Activated CD4-positive, alpha-beta T cell treated with anti-CD3 and anti-CD28 coated beads, Interleukin-2, amount 10 ng/mL, durations not matched to agents 7 days and 5 days (primary cell): ENCODE measurements at places on chromosomes 2 and 18. TPM values are rescaled to one million over a fixed set of nuclear protein-coding genes. Genes with fewer than 3 reads are reported as not detected.

DNA sequence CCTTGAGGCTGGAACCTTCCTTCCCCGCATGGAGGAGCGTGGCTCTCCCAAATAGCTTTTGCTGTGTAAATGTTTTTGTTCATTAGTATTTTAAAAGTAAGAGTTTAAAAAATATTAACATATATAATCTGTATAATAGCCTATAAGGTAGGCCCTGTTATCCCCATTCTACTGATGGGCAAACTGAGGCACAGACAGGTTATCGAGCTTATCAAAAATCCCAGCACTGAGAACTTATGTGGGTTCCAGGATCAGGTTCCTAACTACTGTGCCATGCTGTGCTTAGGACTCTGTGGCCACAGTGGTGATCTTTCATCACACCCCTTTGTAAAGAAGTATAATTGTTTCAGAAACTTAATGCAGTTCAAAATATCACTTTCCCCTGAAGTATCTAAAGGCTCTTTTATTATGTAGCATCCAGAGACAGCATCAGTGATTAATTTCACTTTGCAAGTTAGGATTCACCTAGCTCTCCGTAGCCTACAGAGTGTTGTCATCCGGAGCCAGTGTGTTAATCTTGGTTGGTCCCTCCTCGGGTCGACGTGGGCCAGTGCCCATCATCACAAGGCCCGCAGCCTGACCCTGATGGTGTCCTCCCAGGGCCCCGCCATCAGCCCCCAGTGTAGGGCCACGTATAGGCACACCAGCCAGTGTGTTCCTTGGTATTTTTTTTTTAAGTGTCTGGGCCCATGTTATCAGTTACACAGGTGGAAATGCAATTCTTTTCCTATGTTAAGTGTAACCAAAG lies 28.7 kb downstream of the CABLES1 start:
- no peak for DNase-seq

DNA sequence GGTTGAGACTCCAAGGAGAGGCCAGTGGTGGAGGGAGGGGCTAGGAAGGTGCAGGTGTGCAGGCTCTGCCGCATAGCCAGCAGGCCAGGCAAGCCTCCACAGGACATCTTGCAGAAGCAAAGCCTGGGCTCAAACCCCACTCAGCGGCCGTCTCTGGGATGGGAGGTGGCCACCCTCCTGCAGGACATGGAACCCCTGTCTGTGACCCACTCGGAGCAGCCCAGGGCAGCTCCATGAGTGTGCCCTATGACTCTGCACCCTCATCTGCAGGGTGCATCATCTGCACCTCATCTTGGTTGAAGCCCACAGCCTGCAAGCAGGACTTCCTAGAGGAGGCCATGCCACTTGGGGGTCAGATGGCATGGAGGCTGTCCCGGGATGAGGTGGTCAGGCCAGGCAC lies 46.3 kb downstream of the GPC1 start:
- no peak for DNase-seq

- no peak for DNase-seq
Measured at GRCh38 chr2:217074576-217075255, 214.9 kb upstream of the TNP1 start.

GRCh38 chr18:11245879-11246278 lies 96.5 kb upstream of the PIEZO2 start:
- no peak for DNase-seq

GRCh38 chr2:74865770-74866674 lies 32.1 kb downstream of the HK2 start:
- no peak for DNase-seq

DNA sequence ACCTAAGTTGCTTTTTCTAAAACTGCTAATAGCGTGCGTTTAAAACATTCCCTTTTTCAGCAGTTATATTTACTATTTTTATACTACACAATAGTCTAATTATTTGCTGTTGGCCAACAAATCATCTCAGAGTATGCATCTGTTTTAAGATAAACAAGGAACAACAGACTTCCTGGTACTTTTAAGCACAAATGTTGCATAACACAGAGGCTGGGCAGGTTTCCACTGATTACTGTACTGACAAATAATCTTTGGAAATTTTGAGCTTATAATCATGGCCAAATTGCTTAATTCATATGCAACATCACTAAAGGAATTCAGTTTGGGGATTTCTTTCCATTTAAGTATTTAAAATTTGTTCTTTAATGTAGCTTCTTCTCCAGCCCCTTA lies 737.4 kb upstream of the SALL3 start:
- no peak for DNase-seq

GRCh38 chr2:73260338-73260984 lies 23.8 kb downstream of the FBXO41 start:
- no peak for DNase-seq

DNA sequence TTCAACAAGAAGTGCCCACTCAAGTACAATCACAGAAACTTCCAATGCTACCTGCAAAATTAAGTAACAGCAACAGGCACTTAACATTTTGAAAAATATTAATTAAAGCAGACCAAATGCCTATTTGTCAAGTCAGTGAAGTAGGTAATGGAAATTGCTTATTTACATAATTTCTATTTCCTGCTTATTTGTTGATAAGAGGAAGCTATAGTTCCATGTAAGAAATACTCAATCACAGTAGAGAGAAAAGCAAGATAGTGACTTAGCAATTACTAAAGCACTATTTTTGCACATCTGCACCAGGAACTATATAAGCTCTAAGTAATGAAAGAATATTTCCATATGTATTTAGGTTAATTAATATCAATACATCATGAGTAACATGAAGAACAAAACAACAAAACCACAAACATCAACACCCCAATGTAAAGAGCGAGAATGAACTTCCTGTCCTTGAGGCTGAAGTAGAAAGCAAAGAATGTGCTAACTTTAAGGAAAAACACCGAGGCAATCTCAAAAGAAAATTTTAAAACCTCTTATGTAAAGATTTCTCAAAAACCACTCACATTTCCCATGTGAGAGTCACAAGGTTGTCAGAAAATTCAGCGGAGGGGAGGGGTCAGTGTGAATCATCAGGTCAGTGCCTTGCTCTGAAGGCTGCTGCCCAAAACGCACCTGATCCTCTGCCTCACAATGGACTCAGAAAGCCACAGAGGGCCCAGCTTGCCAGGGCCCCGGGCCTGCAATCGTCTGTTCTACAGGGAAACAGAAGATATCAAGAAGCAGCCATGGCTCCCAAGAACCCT lies 12.5 kb downstream of the NPC1 start:
- peak; percentile 23 for DNase-seq

GRCh38 chr2:96734880-96735583 lies 4.8 kb downstream of the LMAN2L start:
- DNase-seq, result no peak

DNA sequence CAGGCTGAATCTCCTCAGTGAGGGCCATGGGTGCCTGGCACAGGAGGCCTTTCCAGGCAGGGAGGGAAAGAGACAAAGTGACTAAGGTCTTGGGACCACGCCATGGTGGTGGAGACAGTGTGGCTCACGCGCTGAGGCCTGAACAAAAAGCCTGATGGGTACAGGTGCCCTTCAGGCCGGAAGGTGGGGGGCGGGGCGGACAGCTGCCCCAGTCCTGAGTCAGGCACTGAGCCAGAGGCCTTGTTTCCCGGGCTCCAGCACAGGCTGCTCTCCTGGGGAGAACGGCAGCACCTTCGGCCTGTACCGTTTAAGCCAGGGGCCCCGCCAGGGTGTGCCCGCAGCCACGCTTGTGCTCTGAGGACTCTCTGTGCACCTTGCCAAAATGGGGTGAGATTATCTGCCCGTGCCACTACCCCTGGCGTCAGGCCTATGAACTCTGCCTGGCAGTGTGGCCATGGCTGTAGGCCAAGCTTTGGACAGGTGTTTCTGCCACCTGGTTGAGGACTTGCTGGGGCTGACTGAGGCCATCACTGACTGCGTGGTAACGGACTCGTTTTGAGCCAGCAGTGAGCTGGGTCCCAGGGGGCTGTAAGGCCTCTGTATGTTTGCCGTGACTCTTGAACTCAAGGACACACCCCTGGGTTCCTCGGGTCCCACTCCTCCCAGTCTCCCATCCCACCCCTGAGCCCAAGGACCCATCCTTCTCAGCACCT lies 31.7 kb upstream of the DNMT3A start:
- DNase-seq, result no peak

GRCh38 chr2:215660687-215661086 lies 224.8 kb upstream of the FN1 start:
- no peak for DNase-seq

DNA sequence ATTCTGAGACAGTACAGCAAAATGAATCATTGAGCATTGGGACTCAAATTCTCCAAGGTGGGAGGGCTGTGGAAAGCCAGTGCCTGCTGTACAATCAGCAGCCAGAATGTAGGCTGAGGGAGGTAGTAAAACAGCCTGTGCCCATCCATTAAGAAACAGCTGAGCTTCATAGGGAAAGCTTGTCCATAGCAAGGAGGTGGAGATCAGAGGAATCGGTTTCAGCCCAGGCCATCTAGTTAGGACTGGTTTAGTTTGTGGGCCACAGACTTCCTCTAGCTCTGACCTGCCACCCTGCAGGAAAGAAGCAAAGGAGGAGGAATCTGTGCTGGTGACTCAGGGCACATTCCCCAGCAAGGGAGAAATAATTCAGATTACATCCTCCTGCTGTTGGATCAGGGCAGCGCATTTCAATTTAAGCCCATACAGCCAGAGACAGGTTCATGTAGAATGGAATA lies 333.4 kb downstream of the SETBP1 start:
- no peak for DNase-seq

- DNase-seq, result no peak
Measured at GRCh38 chr18:55236150-55236931, 277.1 kb upstream of the CCDC68 start.

DNA sequence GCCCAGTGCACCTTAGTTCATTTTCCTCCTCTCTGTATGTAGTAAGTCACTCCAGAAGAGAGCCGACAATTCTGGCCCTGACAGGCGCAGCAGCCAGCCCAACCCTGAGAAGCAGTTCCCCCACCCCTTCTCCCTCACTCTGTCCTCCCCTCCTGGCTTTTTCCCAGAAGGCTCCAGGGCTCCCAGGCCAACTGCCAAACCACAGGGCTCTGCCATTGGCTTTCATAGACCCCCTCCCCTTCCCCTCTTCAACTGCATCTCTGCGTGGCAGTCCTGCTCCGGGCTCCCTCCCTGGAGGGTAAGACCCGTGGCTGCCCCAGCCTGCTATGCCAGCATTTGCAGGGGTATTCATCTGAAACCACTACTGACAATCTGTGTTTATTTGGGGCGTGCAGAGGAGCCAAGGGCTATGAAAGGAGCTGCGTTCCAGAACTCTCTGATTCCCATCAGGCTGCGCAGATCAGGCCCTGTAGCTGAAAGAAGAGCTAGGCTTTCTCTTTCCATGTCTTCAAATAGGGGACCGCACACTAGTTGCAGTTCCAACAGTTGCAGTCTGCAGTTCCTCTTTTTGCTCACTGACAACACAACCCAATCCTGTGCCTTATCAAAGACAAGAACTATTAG lies 388.6 kb upstream of the TNP1 start:
- DNase-seq, result no peak

- DNase-seq, result no peak
Measured at GRCh38 chr2:106995556-106995955, 109.6 kb upstream of the ST6GAL2 start.

GRCh38 chr2:206989311-206989710 lies 50.0 kb downstream of the CPO start:
- DNase-seq, result no peak

- no peak for DNase-seq
Measured at GRCh38 chr2:23050388-23050787, 334.6 kb upstream of the KLHL29 start.

- DNase-seq, result peak; percentile 62
Measured at GRCh38 chr2:25558262-25558661, 115.1 kb downstream of the DTNB start.

- no peak for DNase-seq
Measured at GRCh38 chr2:162308747-162309503, 9.6 kb downstream of the IFIH1 start.

- no peak for DNase-seq
Measured at GRCh38 chr2:26414311-26414710, 12.6 kb downstream of the DRC1 start.

GRCh38 chr2:182020286-182021070 lies 34.8 kb downstream of the PPP1R1C start:
- no peak for DNase-seq

GRCh38 chr18:45806226-45806625 lies 19.2 kb upstream of the SIGLEC15 start:
- no peak for DNase-seq

- DNase-seq, result no peak
Measured at GRCh38 chr18:61426492-61427053, 93.3 kb downstream of the CDH20 start.

- DNase-seq, result no peak
Measured at GRCh38 chr2:54871457-54872107, 148.1 kb downstream of the EML6 start.

GRCh38 chr18:34281722-34282121 lies 57.0 kb upstream of the NOL4 start:
- DNase-seq, result no peak

DNA sequence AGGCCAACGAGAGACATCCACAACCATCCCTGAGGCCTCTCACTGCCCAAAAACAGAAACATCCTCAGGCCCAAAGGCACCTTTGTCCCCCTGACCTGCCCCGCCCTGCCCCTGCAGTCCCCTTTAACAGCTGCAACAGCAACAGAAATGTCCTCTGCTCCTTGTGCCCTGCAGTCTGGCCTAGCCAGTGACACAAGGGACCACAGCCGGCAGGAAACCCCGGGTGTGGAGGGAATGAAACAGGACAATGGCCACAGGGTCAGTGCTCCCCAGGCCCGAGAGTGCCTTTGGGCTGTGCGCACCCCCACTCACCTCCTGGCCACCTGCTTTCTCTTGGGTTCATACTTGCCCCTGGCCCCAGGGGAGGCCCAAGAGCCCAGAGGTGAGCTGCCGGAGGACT lies 35.6 kb downstream of the SNED1 start:
- no peak for DNase-seq

DNA sequence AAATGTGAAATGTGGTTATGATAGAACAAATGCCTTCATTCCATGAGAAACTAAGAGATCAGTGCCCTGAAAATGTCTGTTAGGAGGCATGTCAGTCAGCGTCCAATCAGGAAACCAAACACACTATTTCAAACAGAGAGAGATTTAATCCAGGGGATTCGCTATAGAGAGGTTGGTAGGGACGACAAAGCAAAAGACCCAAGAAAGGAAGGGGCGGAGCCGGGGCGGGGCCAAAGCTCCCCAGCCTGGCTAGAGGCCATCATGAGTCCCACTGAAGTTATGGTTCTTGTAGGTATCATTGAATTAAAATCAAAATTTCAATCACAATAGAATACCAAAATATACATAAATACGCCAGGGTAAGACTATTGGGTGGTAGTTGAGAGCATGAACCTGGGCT lies 32.9 kb upstream of the RNF149 start:
- DNase-seq, result peak; percentile 40

- no peak for DNase-seq
Measured at GRCh38 chr2:112832841-112833638, 3.5 kb downstream of the IL1B start.

Gene CREG2
- 0.31 TPM for total RNA-seq

Gene MATN3
- not detected for total RNA-seq

Gene ITGA4
- total RNA-seq, result 160 TPM

Gene CRYGD
- not detected for total RNA-seq

Gene IL36RN
- not detected for total RNA-seq

Gene HOXD4
- total RNA-seq, result not detected

Gene SLC23A3
- 2.8 TPM for total RNA-seq

Gene NTSR2
- not detected for total RNA-seq

Gene DCDC2C
- not detected for total RNA-seq

Gene CCL20
- 0.37 TPM for total RNA-seq
